ENCODE measurements at places on chromosomes 5 and 9.

- no peak for DNase-seq
Measured at GRCh38 chr9:137387114-137387890, 35.7 kb downstream of the EXD3 start.

GRCh38 chr5:55521881-55522280 lies 12.9 kb downstream of the PLPP1 start:
- no peak for DNase-seq

DNA sequence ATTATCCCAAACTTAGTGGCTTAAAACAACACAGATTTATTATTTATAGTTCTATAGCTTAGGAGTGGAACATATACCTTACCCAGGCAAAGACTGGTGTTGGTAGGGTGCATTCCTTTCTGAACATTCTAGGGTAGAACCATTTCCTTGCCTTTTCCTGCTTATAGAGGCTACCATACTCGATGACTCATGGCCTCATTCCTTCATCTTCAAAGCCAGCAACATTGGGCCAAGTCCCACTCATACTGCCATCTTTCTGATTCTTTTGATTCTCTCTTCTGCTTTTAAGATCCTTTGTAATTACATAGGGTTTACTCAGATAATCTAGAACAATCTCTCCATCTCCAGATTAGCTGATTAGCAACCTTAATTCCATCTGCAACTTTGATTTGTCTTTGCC lies 452.7 kb upstream of the KLF4 start:
- DNase-seq, result no peak

GRCh38 chr9:100417815-100418214 lies 9.1 kb upstream of the MSANTD3 start:
- DNase-seq, result no peak

- no peak for DNase-seq
Measured at GRCh38 chr9:106146066-106146840, 451.9 kb downstream of the TMEM38B start.

DNA sequence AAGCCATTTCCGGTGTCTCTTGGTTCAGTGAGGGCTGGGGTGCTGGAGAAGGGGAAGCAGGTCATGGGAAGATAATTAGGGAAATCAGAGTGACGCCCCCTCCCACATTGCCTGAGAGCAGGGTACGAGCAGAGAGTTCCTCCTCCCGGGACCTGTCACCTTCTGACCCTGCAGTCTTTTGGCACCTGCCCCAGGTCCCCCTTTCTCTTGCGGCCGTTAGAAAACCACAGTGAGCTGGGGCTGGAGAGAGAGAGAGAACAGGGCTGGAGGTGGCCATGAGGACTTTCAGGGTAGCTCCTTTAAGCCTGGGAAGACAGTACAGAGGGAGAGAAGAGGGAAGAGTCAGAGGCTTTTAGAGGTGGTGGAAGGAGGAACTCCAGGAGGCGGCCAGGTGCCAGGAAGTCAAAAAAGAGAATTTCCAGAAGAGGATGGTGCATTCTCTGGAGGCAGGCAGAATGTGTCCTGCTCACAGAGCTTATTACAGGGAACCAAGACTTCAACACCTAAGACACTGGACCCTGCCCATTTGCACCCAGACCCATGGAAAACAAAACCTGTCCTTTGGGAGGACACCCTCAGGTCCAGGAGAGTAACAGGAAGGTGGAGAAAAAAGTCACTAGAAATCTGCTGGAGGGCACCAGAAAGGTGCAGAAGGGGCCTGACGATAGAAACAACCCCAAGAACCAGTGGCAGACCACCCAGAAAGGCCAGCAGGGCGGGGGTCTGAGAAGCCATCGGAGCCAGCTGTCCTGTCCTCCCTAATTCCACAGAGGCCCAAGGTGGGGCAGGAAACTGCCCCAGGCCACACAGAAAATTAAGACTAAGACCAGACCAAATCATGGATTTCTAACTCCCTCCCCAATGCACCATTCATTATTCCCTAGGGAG lies 6.5 kb upstream of the ACSL6 start:
- no peak for DNase-seq

DNA sequence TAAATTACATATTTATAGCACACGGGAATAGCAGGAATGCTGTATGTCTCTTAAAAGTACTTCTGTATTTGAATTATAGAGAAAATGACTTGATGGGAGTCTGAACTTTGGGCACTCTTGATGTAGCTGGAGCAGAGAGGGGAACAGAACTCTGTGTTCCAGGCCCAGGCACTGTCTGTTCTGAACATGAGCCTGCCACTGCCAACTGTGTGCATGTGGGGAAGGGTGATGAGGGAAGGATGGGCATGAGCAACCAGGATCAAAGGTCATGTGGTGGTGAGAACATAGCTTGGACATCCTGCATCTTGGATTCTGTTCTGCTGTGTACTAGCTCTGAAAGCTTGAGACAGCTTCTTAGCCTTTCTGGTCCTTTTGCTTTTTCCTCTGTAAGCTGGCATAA lies 16.4 kb upstream of the ZBED3 start:
- no peak for DNase-seq

DNA sequence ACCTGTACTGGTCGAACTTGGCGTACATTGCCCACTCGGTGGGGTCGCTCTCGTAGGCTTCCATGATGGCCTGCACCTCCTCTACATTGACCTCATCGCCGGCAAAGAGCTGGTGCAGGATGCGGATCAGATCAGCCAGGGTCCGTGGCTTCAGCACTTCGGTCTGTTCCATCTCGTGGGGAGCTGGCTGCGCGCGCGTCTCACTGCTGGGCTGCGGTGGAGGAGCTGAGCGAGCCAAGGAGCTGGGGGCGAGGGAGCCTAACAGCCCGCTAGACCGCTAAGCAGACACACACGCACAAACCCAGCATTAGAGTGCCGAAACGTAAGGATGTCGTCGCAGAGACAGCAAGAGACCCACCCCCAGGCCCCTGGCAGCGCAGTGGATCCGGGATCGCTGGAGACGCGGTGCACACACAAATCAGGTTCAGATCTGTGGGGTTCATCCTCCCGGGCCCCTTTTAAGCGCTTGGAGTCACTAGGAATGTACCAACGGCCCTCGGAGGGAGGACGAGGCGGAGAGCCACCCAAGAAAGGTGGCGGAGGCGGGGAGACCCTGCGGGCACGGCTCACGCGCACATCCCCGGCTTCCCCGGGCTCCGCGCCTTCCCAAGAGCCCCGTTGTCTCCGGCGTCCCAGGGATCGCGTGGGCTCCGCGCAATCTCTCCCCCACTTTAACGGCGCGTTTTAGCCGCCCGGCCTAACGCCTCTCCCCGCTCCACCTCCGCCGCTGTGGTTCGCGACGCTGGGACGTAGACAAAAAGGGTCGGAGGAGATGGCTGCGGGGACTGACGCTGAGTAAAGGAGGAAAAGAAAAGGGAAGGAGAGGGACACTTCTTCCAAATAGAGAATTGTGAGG lies at the start of gene CDO1:
Gene CDO1, minus strand, starts transcription at position 434 of the 856 bp plus-strand sequence. Its CDS starts 262 bp downstream, at position 172.
- DNase-seq, result peak; percentile 86

DNA sequence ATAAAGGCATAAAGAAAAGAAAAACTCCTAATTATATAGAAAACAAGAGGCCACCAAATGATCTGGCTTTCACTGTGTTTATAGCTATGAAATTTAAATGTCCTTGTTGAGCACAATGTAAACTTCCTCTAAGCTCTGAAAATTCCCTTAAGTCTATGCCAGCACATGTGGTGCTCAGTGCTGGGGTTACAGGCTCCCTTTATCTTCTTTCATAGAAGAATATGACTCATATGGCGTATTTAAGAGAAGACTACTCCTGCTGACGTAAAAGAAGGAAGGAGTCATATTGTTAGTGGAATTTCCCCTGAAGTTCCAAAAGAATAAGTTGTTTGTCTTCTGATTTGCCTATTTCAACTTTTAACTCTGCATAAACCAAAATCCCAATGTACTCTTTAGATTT lies 30.4 kb downstream of the RNF145 start:
- no peak for DNase-seq

DNA sequence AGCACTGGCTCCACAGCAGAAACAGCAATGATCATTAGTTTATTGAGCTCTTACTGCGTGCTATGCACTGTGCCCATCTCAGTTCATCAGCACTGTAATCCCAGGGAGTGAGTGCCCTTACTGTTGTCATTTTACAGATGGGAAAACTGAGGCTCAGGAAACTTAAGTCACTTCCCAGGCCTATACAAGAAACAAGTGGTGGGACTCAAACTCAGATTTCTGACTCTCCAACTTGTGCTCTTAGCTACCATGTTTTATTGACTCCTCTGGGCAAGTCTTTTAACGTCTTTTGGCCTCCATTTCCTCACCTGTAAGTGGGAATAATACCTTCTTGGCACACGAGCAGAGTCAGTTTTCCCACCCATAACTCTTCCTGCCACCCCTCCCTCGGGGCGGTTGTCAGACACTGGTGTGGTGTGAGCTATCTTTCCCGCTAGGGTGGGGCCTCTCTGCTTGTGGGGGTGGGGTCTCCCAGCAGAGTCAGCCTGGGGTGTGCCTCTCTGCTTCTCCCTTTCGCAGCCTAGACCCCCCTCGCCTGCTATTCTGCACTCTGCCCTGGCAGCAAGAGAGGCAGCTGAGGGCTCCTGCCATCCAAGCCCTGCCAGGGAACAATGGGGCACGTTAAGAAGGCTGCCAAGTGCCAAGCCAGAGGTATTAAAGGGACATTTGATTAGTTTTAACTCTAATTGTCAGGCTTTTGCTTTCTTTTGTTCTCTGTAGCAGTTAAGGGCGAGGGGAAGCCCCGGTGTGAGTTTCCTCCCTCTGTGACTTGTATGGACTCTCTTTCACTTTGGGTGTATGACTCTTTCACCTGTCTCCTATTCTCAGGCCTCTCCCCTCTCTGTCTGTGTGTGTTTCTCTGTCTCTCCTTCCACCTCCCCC lies 12.1 kb downstream of the GALNT10 start:
- DNase-seq, result peak; percentile 60

DNA sequence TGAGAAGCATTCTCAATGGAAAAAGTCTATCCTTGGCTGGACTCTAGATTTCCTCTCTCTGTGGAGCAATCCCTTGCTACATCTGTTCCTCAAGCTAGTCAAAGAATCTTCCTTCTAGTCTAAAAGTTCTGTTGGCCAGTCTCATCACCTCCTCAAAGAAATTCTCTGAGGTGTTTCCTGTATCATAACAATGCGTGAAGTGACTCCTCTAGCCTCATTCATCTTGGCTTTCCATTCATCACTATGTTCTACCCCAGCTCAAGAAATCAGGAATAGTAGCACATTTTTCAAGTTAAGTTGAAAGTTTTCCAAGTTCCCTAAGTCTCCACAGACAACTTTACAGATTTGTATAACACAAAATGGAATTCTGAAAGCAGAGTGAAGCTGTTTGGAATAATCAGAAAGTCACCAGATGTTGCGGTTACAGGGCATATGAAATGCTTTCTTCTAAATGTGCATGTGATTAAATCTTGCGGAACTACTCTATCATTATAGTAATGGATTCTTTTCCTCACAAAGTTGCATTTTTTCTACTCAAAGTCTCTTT lies 176.6 kb upstream of the FREM1 start:
- no peak for DNase-seq

DNA sequence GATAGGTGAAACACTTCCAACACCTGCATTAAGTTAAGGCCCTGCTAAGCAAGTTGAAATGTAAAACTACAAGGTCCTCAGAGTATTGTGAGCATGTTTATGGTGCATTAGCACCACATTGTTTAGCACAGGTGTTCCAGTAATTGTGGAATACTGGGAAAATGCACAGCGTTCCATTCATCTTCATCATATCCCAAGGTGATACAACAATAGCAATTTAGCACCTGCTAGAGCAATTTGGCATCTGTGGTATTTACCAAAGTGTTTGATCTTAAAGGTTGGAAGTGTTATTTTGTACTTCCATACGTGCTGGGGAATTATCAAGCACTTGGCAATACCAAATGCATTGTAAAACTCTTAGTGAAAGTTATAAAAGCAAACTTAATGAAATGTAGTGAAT lies 266.8 kb downstream of the CYLC2 start:
- DNase-seq, result no peak

GRCh38 chr9:81344366-81344765 lies 345.0 kb downstream of the TLE1 start:
- no peak for DNase-seq

DNA sequence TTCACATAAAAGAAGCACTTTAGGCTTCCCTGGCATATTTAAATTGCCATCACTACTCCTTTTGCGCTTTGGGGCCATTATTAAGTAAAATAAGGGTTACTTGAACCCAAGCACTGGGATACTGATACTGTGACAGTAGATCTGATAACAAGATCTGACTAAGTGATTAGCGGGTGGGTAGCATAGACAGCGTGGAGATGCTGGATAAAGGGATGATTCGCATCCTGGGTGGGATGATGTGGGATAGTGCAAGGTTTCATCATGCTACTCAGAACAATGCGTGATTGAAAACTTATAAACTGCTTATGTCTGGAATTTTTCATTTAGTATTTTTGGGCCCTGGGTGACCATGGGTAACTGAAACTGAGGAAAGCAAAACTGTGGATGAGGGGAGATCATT lies 75.1 kb downstream of the PTTG1 start:
- DNase-seq, result no peak

GRCh38 chr5:177382423-177383029 lies 1.7 kb upstream of the SLC34A1 start:
- DNase-seq, result peak; percentile 85

DNA sequence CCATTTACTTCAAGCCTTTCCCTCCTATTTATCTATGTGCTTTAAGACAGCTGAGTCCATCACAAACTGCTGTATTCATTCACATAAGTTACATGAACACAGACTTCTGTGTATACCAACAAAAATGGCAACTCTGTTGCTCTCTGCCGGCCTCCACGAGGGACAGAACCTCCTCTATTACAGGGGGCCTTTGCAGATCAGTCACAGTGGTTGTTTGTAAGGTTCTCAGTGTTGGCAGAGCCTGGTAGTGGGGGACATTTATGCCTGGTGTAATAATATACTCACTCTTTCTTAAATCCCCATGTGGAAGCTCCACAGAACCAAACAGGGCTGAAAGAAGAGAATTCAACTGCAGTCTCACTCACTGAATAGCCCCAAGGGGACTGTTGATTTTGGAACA lies 76.5 kb downstream of the SLC1A1 start:
- no peak for DNase-seq

DNA sequence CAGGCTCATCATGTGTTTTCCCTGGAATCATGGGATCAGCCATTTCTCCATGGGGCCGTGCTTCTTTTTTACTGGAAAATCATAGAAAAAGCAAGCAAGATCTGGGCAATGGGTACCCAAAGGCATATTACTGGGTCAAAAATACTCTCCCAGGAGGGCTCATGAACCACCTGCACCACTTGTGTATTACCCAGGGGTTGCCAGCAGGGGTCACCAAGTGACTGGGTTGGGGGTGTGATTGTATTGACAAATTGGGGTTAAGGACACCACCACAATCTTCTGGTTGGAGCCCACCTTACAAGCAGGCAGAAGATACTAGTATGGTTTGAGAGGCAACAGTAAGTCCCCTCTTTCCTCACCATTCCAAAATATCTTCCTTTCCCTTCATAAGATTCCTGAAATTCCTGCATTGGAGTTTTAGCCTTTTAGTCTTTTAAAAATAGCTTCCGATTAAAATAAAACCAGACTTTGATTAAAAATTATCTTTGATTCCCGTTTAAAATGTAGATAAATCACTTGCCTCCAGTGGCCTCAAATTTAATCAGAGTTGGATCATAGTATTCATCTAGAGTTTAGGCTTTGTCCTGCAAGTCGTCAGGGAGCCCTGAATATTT lies 603.3 kb downstream of the KIF4B start:
- peak; percentile 94 for DNase-seq

Measured in endodermal cell (in vitro differentiated cells).